Neural progenitor cell (in vitro differentiated cells): ENCODE measurements at places on chromosomes 1 and 21. TPM values are rescaled to one million over a fixed set of nuclear protein-coding genes. Genes with fewer than 3 reads are reported as not detected.

- peak; percentile 92 for DNase-seq
Measured at GRCh38 chr1:109643385-109644230, 12.3 kb upstream of the GSTM4 start.

The CDC42BPA gene
- total RNA-seq: 34.4 and 54.7 TPM in 2 replicates

The GPR25 gene
- not detected in 2 replicates for total RNA-seq

GRCh38 chr1:82086739-82087138 lies 286.0 kb downstream of the ADGRL2 start:
- no peak for DNase-seq

The FTCD gene
- total RNA-seq: 0.96 TPM in 1 of 2 replicates, not detected in the other
